ENCODE measurements at places on chromosomes 12 and 14.

- DNase-seq, result no peak
- H3K36me3 ChIP-seq, result peaks cover 3% of the 10 kb centered on the region
- H3K27me3 ChIP-seq, result no peaks in the 10 kb centered on the region
- no peak overlapping the region for H3K27ac ChIP-seq
- H3K4me3 ChIP-seq, result no peak overlapping the region
- H3K4me1 ChIP-seq, result peaks cover 29% of the 10 kb centered on the region
Observed at GRCh38 chr12:26636710-26637328, 196.2 kb downstream of the ITPR2 start.

DNA sequence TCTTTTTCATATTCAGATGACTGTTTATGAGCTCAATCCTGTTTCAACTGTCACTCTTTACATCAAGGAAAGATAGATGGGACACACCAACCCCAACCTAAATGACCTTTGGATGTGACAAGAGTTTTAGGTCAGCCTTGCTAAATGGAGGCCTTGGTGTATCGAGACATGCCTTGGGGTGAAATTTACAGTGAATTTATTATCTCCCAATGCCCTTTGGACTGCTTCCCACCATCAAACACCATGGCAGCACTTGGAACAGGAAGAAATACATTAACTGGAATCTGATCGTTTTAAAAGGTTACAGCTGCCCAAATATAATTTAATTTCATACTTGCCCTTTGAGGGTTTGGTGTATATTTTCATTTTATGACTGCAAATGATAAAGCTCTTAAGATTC, 327.6 kb downstream of the SOX5 start:
- H3K27ac ChIP-seq, result no peak overlapping the region
- DNase-seq, result no peak
- H3K4me1 ChIP-seq, result peaks cover 15% of the 10 kb centered on the region
- H3K4me3 ChIP-seq, result no peak overlapping the region

DNA sequence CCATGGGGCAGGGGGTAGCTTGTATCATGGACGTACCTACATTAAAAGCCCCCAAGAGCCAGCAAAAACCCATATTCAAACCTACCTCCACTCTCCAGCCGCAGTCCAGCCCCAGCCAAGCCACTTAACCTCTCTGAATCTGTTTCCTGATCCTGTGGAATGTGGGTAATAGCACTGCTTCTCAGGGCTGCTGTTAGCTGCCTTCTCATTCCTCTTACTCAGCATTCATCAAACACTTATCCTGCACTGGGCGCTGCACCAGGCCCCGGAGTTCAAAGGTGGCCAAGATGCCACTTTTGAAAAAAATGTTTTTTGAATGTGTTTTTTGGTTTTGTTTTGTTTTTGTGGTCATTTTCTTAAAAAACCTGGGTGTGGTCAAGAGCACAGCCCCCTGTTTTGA, 237.4 kb downstream of the CHST11 start:
- peaks cover 21% of the 10 kb centered on the region for H3K27me3 ChIP-seq
- no peak for DNase-seq
- peaks cover 4% of the 10 kb centered on the region for H3K36me3 ChIP-seq
- peaks cover 2% of the 10 kb centered on the region for H3K4me1 ChIP-seq
- no peak overlapping the region for H3K4me3 ChIP-seq

DNA sequence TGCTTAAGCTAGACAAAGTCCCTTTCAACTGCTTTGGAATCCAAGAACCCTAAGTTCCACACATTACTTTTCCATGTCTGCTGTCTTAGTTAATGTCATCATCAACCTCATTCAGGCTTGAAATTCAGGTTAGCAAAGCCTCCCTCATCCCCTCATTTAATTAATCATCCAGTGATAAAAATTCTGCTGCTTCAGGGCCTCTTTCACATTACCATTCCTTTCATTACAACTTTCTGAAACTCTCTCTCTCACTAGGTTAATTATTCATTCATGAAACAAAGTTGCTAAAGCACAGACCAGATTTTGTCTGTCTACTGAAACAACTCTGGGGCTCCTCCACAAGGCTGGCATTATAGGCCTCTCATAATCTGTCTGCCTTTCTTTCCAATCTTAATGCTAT, 9.4 kb upstream of the VTI1B start:
- peaks cover 6% of the 10 kb centered on the region for H3K4me1 ChIP-seq
- no peaks in the 10 kb centered on the region for H3K27me3 ChIP-seq
- peaks cover 53% of the 10 kb centered on the region for H3K36me3 ChIP-seq
- H3K27ac ChIP-seq, result peak overlapping the region; percentile 33
- no peak for DNase-seq

GRCh38 chr14:98321841-98322240, 950.2 kb downstream of the BCL11B start:
- no peak for DNase-seq
- no peaks in the 10 kb centered on the region for H3K4me1 ChIP-seq
- H3K27me3 ChIP-seq, result no peaks in the 10 kb centered on the region
- no peaks in the 10 kb centered on the region for H3K36me3 ChIP-seq
- H3K4me3 ChIP-seq, result no peak overlapping the region

All from mesothelial cell of epicardium (in vitro differentiated cells).